ENCODE measurements at places on chromosomes 4 and X.

DNA sequence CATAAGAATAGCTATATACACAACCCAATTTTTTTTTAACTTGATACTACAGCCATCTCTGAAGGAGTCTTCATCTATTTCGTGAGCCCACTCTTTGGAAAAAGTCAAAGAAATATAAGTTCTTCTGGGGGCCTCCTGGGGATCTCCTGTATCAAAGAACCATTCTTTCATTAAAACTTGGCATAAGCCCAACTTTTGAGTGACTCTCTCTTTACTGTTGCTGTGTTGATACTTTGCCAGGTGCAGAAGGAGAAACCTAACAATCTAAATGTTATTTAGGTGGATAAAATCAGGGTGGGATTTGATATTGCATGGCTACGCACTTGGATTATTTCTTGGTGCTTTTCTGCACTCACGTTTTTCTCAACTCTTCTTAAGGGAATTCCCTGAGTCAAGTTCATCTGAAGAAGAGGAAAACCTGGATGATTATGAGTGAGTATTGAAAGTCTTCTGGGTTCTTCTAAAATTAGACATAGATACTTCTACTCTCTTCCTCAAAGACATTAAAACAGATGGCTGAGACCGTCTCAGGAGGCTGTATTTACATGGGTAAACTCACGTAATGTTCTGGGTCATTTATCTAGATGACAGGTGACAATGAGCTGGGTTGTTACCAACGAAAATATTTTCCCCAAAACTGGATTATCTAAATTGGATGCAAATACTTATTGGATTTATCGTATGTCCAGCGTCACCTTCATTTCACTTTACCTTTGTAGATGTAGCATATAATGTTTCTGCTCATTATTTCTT lies 25.2 kb downstream of the BMX start:
- DNase-seq = no peak

DNA sequence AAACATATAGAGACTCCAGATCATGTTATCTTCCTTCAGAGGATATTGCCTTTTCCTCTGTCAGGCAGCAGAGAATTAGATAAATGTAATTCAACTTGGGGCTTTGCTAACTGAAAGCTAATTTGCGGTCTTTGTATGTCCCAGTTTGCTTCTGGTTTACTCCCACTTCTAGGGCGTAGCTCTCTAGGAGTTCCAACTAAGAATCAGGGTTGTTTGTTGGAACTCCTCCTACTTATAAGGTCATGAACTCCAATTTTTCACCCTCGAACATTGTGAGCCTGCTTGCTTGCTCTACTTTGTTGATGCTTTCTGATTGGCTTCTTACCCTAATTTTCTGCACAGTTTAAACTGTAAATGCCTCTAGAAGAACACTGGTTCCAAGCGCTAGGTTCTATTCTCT lies 66.1 kb downstream of the FMR1NB start:
- DNase-seq = no peak

DNA sequence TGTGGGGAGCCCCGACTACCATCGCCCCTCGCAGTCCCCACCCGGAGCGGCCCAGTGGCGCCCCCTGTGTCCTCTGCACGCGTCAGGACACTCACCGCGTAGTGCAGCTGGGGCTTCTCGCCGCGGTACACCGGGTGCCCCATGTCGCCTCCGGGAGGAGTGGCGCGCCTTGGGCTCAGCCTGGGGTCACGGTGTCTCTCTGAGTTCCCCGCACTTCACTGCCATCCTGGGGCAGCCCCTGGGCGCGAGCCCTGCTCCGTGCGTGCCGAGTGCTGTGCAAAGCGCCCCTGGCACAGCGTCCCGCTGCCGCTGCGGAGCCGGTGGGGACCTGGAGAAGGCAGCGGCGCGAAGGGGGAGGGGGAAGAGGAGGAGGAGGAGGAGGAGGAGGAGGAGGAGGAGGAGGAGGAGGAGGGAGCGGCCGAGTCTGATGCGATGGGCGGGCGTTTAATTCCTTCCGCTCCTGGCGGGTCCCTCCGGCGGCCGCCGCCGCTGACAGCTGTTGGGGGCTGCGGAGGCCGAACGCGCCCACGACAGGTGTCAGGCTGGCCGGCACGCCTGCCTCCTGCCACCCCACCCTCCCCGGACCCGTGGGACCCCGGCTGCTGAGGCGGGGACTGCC lies 134.3 kb downstream of the AMELX start:
- no peak for DNase-seq

GRCh38 chrX:18617407-18617750 lies 54.5 kb downstream of the RS1 start:
- DNase-seq = no peak

DNA sequence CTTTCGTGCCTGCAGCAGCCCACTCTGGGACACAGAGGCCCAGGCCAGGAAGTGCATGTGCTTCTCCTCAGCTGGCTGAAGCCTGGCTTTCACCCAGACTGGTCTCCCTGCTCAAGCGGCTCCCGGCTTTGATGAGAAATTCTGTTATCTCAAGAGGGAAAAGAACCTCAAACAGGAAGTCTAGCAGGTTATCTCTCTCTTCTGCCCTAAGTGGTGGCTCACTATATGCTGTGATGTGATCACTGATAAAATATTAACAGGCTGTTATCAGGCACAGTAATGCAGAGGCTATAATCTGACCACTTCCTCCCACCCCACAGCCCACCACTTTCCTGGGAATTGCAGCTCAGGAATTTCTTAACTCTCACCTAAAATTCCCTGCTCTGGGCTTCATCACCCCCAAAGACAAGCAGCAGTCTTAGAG lies 13.3 kb downstream of the CLDN2 start:
- no peak for DNase-seq

DNA sequence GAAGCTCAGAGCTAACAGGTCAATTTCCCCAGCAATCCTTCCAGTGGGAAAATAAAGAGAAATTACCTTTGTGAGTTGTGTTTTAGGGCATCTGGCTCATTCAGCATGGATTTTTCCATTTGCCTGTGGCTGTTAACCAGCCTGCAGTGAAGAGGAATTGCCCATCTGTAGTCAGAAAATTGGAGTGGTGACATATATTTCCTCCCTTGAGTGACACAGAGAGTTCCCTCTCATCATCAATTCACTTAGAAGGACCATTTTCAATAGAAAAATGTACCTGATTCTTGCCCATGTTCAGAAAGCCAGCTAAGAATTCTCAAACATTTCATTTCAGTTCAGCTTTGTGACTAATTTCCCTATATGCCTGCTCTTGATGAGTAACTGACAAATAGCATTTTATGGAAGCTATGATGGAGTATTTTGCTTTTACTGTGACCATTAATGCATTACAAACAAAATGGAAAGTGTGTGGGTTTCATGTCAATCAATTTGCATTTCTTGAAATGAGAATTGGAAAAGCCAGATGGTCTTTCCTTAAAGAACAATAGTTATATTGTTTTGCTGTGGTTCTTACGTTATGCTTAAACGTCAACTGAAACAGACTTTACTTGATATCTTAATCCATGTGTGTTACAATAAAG lies 155.8 kb downstream of the NWD2 start:
- DNase-seq = no peak

DNA sequence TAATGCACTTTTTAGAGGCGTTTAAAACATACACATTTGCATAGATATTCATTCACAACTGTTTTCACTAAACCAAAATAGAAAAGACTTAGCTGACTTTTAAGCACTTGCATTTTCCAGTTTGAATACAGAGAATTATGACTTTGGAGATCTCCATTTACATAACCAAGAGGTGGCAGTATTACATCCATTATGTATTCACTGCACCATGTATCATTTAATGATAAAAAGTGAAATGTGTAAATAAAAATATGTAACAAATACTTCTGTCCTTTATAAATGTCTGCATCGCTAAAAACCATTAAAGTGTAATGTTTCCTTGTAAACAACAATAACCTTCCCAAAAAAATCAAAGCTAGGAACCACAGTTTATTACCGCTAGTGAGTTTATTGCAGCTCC lies 413.2 kb downstream of the FGF13 start:
- no peak for DNase-seq

- no peak for DNase-seq
Observed at GRCh38 chrX:48589482-48590162, 7.7 kb upstream of the WDR13 start.

DNA sequence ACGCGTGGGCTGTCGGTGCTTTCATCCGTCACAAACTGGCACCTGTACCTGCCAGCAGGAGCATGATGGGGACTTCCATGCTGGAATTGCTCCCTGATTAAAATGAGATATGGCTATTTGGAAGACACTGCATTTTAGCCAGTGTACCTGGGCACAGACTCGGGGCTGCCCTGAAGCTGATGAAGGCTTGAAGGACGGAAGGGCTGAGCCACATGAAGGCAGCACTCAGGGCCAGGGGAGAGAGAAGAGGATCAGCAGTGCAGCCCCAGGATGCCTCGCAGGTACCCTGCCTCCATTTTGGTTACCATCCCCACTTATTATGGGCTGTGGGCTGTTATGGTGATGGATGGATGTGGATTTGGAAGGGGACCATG lies 79.0 kb downstream of the CRMP1 start:
- no peak for DNase-seq

DNA sequence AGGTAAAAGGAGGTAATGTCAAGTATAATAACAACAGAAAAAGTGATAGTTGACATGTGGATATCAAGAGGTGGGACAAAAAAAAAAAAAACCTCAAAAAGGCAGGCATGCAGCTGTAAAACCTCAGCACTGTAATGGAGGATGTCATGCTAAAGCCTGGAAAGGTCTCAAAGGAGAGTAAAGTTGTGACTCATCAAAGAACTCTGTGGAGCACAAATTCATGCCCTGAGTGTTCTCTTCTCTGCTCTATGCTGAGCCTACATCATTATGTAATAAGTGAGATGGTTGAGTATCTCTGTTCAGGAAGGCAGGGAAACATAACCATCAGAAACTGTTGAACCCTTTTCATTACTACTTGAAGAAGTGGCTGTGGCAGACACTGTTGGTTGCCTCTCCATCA lies 597.8 kb downstream of the BCOR start:
- no peak for DNase-seq

DNA sequence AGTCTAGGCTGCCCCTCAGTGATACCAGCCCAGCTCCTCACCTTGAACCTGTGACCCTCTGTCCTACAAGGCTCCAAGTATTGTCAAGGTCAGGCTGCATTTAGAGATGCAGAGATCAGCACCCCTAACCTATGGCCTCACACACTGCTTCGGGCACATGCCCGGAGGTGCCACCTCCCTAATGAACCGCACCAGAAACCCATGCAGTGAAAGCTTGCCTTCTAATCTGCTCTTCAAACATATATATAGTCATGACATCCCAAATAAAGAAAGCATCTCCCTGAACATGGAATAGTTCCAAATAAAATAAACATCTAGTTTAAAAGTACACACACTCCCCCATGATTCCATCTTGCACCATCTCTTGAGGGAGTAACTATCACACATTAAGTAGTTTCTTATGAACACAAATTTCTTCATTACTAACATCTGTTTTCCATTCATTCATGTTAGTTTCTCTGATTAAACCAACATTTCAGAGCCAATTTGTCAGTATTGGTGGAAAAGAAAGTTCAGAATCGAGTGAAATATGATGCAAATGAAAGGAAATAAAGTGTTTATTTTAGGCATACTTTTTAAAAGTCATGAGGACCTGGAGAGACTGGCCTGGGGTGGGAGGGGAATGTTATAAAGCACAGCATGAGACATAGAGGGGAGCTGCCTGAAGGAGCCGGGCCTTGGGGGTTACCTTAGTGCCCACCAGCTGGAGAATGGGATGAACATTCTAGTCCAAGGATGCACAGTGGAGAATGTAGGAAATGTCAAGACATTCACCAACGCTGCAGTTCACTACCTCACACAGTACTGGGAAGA lies 19.2 kb downstream of the CC2D2A start:
- DNase-seq = no peak

DNA sequence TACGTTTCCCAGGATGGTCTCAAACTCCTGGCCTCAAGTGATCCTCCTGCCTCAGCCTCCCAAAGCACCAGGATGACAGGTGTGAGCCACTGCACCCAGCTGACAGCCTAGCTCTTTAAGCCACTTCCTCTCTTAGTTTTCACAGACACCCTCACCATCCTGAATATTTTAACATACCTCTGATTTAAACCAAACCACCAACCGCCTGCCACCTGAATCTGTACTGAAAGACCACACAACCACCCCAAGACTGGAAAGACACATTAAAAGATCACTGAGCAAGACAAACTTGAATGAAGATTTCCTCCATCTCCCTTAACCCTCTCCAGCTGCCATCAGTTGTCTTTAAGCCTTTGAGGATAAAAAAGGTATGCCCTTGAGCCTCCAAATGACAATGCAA lies 110.6 kb downstream of the SH3KBP1 start:
- no peak for DNase-seq

DNA sequence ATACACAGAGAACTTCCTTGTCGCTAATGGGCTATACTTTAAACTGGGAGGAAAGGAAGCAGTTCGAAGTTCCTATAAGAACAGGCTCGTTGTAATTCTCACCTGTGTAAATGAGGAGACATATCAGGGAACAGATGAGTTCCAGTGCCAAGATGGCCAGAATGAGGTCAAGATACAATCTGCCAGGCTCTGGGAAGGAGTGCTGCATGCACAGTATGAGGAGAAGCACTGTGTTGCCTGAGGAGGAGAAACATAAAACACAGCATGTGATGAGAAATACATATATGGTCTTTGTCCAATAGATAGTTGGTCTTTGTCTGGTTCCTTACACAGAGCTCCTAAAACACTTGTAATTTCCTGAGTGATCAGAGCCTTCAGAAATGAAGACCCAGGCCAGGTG lies 24.3 kb downstream of the TMEM192 start:
- DNase-seq = no peak

DNA sequence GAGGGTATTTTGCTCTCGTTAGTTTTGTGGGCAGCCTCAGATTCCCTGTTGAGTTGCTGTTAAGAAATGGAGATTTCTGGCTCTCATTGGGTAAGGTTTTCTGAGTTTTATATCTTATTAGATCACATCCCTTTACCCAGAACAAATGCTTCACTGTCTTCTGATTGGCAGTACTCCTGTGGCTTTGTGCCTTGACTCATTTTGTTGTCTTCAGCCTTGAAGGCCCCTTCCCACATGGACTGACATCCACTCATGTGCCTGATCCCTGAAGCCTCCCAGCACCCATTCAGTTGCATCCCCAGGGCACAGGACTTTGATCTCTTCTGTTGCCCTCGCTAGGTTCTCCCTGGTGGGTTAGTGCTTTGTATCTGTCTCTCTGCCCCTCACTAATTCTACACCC lies 10.4 kb downstream of the MED28 start:
- no peak for DNase-seq

DNA sequence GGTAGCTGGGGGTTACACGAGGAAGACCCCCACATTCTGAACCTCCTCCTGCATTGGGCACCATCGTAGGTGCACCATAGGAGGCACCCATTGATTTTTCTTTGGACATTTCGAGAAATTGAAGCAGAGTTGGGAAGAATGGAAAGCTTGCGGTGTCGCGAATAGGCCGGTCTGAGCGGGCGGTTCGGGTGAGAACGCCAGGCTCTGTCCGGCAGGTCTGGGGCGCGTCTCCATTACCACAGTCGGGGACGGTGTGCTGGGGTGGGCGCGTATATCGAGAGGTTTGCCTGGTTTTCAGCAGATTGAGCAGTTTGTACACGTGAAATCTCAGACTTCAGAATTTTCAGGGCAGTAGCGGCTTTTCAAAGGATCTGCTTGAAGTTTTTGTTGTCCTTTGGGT lies 560 bp downstream of the PASD1 start:
- no peak for DNase-seq
